ENCODE measurements at places on chromosomes 5 and 9.

DNA sequence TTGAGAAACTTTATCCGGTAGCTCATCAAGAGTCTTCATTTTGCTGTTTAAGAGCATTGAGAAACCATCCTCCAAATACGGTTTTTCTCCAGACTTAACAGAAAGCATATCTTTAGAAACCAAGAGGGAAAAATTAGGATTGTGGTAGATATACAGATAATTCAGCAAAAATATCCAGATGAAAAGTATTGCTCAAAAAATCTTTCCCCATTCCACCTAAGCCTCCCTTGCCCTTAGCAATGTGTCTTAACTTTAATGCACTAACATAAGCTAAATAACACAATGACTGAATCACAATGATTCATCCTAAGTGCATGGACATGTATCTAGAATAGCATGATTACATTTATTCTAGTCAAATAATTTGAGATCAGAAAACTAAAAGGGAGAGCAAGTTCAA is 130.3 kb upstream of the TARS1 start:
- DNase-seq = no peak

GRCh38 chr9:124629600-124629999 is 122.4 kb upstream of the NR5A1 start:
- no peak for DNase-seq

DNA sequence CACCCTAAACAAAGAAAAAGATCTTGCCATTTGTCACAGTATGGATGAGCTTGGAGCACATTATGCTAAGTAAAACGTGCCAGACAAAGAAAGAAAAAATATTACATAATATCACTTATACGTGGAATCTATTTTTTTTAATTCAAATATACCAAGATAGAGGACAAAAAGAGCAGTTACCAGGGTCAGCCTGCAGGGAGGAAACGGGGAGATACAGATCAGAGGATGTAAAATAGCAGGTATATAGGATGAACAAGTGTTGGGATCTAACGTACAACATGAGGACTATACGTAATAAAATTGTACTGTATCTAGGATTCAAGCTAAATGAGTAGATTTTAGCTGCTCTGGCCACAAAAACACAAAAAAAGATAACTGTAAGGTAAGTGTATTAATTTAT is 247.5 kb downstream of the TMEM161B start:
- DNase-seq = no peak

- DNase-seq = no peak
Measured at GRCh38 chr9:132935026-132935425, 9.4 kb downstream of the TSC1 start.

DNA sequence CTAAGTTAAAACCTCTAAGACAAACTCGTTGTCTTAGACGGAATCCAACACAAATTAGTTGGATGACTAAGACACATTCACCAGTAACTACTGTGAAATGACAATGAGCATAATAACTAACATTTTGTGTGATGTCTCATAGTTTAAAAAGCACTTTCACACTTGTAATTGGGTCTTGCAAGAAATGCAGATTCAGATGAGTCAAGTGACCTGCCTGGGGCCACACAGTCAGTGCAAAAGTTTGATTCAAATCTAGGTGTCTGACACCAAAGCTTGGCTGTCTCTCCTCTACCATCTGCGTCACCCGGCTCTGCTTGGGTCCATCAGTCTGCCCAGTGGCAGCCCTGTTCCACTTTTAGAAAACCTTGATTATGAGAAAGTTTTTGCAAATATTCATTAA is 143.7 kb downstream of the TTLL11 start:
- no peak for DNase-seq

DNA sequence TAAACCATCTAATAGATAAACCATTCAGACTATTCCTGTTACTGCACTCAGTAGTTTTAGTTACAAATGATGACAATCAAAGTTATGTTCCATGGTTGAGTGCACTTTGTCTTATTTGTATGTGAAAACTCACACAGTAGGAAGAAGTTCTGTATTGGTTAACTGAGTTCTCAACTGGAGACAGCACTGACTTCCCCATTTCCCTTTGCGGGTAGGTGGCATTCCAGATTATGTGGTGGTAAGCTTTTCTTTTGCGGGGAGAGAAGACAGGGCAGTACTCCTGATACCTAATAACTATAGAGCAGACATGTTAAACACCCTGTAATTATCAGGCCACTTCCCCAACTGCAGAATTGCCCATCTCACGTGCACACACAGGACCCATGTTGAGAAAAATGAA is 24.4 kb downstream of the TARS1 start:
- DNase-seq = no peak

- DNase-seq = no peak
Measured at GRCh38 chr9:109387856-109388255, 67.0 kb upstream of the EPB41L4B start.

- DNase-seq = no peak
Measured at GRCh38 chr9:88383176-88383575, 5.1 kb upstream of the SPIN1 start.

DNA sequence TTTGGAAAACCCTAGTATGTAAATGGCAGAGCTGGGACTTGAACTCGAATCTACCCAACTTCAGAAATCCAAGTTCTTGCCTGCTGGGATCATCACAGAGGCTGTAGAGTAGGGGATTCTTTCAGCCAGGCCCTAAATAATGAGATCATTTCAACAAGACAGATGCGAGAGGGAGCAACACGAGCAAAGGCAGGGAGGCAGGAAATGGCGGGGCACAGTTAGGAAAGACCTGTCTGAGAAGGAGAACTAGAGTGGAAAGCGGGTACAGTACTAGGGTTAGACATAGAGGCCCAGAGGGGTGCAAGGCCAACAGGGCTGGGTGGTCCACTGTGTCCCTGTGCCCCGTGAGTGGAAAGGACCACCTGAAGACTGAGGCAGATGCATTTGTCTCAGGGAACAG is 46.1 kb downstream of the MVB12B start:
- no peak for DNase-seq

DNA sequence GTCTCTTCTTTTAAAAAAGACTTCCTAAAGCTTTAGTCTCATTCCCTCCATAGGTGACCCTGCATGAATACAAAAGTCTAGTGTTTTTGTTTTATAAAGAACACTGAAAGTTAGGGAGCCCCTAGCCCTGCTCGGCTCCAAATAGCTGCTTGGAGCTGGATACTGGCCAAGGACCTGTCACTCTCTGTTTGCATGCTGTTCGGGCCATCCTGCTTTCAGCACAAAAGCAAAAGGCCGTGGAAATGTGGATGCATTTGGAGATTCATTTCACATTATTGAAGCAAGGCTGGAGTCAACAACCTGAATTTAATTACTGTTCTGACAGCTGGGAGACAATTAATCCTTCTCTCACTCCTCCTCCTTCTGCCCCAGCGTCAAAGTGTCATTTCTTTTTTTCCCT is 151.7 kb upstream of the NMUR2 start:
- DNase-seq = no peak

DNA sequence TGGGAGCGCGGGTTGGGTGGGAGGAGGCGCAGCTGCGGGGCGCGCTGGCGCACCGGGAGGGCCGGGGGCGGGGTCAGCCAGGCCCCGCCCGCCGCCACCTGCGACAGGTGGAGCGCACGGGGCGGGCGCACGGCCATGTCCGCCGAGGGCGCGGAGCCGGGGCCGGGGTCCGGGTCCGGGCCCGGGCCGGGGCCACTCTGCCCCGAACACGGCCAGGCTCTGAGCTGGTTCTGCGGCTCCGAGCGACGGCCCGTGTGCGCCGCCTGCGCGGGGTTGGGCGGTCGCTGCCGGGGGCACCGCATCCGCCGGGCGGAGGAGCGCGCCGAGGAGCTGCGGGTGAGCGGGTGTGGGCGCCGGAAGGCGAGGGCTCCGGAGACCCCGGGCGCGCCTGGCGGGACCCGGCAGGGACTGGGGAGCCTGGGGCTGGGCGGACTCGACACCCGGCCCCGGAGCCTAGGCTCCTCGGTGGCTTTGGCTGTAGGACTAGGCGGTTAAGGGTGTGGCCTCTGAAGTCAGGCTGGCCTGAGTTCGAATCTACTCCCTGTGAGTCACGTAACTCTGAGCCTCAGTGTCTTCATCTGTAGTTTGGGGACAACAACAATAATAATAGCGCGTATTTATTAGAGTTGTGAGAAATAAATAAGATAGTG is at the start of gene BSPRY:
TSS of gene BSPRY (plus strand) at position 97 of the 650 bp plus-strand sequence. CDS start at position 136, 39 bp downstream.
- no peak for DNase-seq

DNA sequence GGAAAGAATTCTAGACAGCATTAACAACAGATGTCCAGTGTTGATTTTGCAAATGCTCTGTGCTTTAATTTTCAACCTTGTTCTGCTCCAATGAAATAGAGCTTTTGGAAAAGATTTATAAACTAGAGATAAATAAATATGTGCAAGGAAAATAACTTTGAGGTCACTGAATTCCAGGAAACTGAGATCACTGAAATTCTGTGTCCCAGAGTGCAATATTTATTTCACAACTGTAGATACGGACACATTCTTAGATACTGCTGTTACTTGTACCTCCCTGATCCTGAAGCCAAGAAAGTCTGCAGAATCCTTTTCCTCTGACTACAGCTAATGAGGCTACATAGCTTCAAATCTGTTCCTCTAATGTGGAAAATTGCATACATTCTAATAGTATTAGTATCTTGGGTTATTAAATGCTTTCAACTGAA is 222.9 kb downstream of the DOCK8 start:
- no peak for DNase-seq

GRCh38 chr5:16736158-16736995 is 119.6 kb upstream of the RETREG1 start:
- no peak for DNase-seq

DNA sequence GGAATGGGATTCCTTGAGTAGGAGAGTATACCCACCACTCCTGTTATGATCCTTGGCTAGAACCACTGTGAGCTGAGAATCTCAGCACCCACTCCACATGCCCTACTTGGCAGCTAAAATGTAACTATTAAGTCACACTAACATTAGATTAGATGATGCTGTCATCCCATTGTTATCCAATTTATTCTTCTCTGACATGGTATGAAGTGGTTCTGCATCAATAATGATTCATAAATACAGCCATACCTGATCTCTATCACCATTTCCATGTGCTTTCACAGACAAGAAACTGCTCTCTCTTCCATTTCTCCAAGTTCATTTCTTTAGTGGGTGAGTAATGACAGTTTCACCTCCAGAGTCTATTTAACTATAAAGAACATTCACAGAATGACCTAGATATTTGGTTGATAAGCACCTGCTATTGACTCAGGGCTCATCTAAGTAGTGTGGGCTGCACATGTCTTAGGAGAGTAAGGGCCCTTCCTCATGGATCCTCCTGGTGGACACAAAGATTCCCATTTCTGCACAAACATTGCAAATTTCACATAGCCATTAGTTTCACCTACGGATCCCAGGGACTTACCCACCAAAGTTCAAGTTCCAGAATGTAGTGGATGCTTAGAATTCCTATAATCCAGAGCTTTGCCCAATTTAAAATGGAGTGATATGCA is 187.9 kb downstream of the EBF1 start:
- DNase-seq = no peak

GRCh38 chr9:112819635-112820496 is 69.3 kb downstream of the SNX30 start:
- DNase-seq = no peak

- DNase-seq = no peak
Measured at GRCh38 chr5:96049398-96050272, 88.0 kb upstream of the ELL2 start.

- no peak for DNase-seq
Measured at GRCh38 chr5:59246882-59247281, 646.6 kb downstream of the PDE4D start.

- DNase-seq = no peak
Measured at GRCh38 chr9:90010793-90011192, 406.0 kb downstream of the GADD45G start.

- no peak for DNase-seq
Measured at GRCh38 chr5:120808606-120809005, 344.5 kb downstream of the PRR16 start.

DNA sequence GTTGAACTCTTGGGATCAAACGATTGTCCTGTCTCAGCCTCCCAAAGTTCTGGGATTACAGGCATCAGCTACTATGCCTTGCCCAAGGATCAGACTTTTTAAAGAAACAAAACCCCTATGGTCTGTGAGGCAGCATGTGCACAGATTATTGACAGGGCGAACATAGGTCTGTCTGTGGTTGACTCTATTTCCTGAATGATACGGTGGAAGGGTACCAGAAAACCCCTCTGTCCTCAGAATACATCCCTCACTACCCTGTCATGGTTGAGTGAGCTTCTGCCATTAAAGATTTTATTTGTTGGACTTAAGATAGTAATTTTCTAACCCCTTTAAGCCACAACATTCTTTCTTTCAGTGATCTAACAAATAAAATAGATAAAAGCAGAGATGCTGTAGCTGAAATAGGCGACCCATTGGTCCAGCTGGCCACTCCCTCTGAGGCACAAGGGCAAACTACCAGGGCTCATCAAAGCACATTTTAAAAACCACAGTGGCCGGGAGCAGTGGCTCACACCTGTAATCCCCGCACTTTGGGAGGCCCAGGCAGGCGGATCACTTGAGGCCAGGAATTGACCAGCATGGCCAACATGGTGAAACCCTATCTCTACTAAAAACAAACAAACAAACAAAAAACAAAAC is 84.9 kb upstream of the ANKRD55 start:
- no peak for DNase-seq

- DNase-seq = no peak
Measured at GRCh38 chr9:137639303-137640051, 20.7 kb downstream of the EHMT1 start.

GRCh38 chr9:72753266-72753893 is 199.5 kb downstream of the ALDH1A1 start:
- DNase-seq = no peak

GRCh38 chr5:172454358-172455086 is at the start of gene SH3PXD2B:
Gene SH3PXD2B (minus strand): TSS chr5:172454525. CDS start chr5:172454352, 173 bp downstream.
- DNase-seq = peak; percentile 35

DNA sequence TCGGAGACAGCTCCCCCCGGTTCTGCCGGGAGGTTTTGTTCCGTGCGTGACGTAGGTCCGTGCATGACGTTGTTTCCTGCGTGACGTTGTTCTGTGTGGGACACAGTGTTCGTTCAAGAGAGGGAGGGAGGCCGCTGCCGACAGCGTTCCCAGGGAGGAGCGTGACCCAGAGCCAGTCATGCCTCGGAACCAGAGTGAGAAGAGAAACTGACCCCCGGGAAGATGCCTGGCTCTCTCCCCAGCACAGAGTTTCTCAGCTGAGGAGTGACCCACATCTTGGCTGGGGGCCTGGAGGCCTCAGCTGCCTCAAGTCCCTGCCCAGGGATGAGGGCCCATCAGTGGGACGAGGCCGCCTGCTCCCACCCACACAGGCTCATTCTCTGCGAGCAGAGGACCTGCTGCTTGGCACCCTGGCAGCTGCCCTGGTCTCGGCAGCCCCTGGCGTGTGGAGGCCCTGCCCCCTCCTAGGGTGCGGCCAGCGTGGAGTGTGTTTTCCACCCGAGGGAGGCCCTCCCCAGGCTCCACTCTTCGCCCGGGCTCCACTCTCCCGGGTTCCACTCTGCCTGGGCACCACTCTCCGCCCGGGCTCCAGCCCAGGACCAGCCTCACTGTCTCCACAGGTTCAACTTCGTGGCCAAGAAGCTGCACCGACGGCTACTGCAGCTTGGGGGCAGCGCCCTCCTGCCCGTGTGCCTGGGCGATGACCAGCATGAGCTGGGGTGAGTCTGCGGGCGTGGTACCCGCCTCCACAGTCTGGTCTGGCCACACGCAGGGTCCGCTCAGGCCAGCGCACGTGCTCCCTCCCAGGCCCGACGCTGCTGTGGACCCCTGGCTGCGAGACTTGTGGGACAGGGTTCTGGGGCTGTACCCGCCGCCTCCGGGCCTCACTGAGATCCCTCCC is 7.9 kb downstream of the NDOR1 start:
- no peak for DNase-seq
